Activated naive CD8-positive, alpha-beta T cell treated with anti-CD3 and anti-CD28 coated beads, Interleukin-2, amount 50 U/mL, for 24 hours (primary cell): ENCODE measurements at places on chromosomes 7 and 10.

- no peak for DNase-seq
Observed at GRCh38 chr10:49183596-49184542, 4.3 kb downstream of the TMEM273 start.

GRCh38 chr10:46222364-46222935 is 64.3 kb upstream of the ANTXRL start:
- no peak for DNase-seq

GRCh38 chr10:115979576-115979975 is 293.4 kb downstream of the GFRA1 start:
- no peak for DNase-seq

- no peak for DNase-seq
Observed at GRCh38 chr7:94472608-94473007, 37.0 kb upstream of the CASD1 start.

DNA sequence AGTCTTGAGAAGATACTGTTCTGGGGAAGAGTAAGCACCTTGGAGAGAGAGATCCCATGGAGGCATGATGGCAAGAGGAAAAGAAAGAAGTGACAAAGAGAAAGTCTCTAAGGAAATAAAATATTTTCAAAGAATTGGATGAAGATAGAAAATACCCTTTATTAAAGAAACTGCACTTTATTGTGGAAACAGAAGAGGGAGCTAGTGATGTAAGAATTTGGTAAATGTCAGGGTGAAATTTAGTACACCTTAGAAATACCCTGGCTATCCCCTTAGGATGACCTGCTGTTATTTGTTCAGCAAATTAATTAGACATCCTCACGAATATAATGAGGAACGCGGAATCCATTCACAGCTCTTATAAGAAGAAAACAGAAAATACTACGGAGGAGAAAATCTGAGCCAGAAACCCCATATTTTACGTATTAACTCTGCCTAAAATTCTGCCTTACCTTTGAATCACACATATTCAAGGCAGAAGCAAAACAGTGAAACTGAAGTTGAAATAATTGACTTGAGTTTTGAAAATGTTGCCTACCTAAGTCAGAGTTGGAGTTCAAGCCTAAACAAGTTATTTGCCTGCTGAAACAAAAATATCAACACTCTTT is 90.7 kb downstream of the TFPI2 start:
- no peak for DNase-seq

DNA sequence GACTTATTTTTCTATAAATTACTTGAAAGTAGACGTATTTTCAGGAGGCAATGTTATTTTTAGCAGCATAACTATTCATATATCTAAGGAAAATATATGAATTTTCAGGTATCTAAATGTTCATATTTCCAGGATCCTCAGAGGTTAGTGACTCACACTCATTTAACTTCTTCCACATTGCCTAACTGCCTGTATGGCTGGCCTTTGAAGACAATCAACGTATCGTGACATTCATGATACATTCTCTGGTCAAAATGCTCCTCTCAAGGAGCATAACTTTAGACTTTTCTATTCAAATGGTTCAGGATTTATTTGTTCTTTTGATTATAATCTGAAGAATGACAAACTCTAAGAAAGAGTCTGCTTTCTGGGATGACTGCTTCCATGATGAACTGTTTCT is 89.3 kb downstream of the SEMA3C start:
- DNase-seq: no peak

- DNase-seq: no peak
Observed at GRCh38 chr7:42856605-42856987, 55.3 kb downstream of the C7orf25 start.

- no peak for DNase-seq
Observed at GRCh38 chr7:47511699-47512370, 70.1 kb downstream of the TNS3 start.

- DNase-seq: no peak
Observed at GRCh38 chr10:80449520-80449919, 4.6 kb upstream of the TSPAN14 start.

DNA sequence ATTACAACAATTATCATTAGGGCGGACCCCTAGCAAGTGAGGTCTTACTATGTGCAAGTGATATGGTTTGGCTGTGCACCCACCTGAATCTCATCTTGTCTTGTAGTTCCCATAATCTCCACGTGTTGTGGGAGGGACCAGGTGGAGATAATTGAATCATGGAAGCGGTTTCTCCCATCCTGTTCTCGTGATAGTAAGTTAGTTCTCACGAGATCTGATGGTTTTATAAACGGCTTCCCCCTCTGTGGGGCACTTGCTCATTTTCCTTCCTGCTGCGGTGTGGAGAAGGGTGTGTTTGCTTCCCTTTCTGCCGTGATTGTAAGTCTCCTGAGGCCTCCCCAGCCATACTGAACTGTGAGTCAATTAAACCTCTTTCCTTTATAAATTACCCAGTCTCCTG is 96.1 kb upstream of the CDK6 start:
- DNase-seq: no peak

GRCh38 chr7:44488955-44489354 is 1.5 kb downstream of the NUDCD3 start:
- DNase-seq: no peak

- DNase-seq: peak; percentile 18
Observed at GRCh38 chr10:59708816-59709394, 745 bp downstream of the SLC16A9 start.

- no peak for DNase-seq
Observed at GRCh38 chr10:93652857-93653256, 40.5 kb downstream of the PDE6C start.

DNA sequence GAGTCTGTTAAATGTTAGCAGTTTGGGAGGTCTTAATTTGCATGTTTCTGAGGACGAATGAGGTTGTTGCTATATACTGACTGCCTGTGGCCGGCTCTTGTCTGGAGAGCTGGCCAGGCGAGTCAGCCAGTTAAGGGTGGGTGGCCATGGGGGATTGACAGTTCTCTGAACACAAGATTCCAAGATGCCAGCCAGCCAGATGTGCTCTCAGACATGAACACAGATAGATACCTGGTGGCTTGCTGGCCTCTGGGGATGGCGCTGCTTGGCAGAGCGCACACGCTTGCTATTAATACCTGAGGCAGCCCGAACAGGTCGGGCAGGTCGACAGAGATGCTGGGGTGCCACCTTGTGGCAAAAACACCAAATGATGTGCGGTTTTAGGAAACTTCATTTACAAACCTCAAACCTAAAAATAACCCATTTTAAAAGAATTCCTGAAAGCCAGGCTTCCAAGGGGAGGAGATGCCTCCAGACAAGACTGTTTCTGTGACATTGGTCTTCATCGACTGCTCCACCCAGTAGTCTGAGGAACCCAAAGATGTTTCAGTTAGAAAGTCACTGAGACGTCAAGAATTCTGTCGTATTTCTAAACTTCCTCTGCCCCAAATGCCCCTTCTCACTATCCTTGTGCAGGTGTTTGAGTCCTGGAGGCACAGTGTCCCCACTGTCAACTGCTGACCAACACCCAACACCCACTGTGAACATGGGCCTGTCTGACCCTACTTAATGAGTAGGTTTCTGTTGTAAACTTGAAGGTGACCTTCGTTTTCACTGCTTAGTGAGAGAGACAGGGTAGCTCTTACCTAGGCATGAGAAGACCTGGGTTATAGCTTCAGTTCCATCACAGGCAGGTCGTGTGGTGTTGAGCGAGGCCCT is 123.4 kb downstream of the NT5C2 start:
- DNase-seq: peak; percentile 68

- DNase-seq: no peak
Observed at GRCh38 chr10:78254013-78254412, 220.3 kb downstream of the RPS24 start.

GRCh38 chr10:98444314-98445006 is 2.3 kb downstream of the HPS1 start:
- no peak for DNase-seq

DNA sequence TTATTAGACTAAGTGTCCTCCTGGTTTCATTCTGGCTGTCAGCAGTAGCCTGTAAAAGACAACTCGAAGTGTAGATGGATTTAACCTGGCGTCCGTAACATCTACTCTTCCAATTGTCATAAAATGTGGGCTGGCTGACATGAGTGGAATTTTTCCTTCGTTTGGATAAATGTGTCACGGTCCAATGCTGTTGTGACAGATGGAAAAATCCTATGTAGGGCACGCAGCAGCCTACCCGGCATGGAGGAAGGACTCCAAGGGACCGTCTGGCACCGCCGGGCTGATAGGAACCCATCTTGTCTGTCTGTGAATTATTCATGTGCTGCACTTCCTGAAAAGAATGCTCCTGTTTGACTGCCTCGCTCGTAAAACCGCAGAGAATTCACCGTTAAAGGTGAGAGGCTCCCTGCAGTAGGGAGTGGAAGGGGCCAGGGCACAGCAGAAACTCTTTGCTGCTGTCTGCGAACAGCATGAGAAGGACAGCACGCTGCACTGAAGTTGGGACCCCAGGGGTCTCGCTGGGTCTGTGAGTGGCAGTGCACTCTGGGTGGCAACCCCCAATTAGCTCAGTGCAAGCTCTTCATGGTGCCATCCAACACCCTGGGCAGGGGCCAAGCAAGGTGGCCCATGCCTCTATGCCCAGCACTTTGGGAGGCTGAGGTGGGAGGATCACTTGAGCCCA is 1.6 kb upstream of the ORAI2 start:
- peak; percentile 52 for DNase-seq

GRCh38 chr7:78476851-78477405 is 678.4 kb downstream of the PHTF2 start:
- DNase-seq: no peak

GRCh38 chr7:35781767-35782515 is 18.9 kb upstream of the SEPTIN7 start:
- DNase-seq: no peak

DNA sequence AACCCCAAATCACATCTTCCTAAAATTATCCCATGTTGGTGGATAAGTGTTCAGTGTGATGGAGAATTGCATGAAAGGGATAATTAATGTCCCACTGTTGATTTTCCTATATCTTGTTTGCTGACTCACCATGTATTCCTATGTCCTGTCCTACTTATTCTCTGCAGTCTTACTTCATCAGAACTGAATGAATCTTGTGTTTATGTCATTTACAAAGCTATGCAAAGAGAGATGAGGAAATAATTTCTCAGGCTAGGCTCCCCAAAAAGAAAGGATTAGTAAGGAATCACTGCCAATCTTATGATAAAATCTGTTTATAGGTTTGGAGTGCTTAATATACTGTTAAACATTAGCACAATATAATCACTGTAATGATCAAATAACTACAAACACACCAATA is 360.8 kb downstream of the CRPPA start:
- no peak for DNase-seq

DNA sequence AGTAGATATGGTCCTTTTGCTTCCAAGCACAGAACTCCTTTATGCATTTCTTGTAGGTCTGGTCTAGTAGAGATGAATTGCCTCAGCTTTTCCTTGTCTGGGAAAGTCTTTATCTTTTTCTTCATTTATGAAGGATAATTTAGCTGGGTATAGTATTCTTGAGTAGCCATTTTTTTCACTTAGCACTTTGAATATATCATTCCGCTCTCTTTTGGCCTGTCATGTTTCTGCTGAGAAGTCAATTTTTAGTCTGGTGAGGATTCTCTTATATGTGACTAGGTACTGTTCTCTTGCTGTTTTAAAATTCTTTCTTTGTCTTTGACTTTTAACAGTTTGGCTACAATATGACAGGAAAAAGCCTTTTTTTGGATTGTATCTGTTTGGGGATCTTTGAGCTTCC is 68.6 kb upstream of the IMMP2L start:
- DNase-seq: no peak

DNA sequence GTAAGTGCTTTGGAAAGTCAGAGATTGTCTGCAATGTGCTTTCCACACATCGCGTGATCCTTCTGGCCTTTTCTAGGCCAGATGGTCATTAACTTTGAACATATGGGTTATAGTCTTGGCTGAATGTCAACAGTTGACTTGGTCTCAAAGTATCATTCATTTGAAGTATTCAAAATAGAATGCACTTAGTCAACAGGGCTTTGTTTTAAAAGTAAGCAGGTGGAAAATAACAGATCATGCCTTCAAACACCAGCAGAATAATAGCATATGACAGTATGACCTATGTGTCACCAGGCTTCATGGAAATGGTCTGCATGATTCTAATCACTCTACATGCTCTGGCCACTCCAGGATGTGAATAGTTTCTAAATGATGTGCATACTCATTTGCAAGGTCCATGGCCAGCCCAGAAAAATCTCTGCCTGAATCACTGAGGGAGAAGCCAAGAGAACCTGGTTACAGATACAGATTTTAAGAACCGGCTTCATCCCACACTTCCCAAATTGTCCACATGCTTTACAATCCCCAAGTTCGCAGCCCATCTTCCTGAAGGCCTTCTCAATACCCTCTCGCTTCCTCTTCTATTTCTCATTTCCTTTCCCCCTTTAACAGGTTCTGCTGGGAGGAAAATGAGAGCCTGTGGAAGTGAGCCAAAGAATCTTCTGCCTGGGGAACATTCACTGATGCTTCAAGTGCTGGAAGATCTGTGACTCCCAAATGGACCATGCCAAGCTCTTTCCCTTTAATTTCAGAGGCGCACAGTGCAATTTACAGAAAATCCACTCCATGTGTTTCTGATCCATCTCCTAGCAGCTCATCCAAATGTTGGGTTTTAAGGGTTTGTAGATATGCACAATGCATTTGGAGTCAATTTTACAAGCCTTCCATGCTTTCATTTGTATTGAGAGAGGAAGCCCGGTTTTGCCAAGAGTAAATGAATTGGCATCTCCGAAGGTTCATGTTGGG is 122.8 kb upstream of the GDF10 start:
- DNase-seq: no peak

GRCh38 chr10:124126983-124127385 is 33.6 kb upstream of the CHST15 start:
- no peak for DNase-seq

- DNase-seq: no peak
Observed at GRCh38 chr10:112287844-112288243, 4.6 kb downstream of the TECTB start.

- no peak for DNase-seq
Observed at GRCh38 chr10:62442894-62443669, 68.9 kb downstream of the ZNF365 start.

DNA sequence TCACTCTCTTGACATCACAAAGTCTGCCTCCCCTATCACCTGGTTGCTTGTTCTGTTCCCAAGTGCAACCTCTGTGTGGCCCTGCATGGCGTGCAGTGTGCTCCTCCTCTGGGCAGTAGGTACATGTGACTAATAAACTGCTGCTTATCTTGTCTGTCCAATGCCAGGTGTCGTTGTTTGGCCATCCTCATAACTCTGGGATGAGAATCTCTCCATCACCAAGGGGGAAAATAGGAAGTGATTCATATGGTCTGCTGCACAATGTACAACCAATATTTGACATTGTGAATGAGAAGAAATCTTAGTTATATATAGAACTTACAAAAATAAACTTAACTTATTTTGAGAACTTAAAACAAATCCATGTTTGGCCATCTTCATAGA is 135.2 kb downstream of the INHBA start:
- DNase-seq: no peak

- no peak for DNase-seq
Observed at GRCh38 chr7:126791306-126791705, 461.4 kb downstream of the GRM8 start.

DNA sequence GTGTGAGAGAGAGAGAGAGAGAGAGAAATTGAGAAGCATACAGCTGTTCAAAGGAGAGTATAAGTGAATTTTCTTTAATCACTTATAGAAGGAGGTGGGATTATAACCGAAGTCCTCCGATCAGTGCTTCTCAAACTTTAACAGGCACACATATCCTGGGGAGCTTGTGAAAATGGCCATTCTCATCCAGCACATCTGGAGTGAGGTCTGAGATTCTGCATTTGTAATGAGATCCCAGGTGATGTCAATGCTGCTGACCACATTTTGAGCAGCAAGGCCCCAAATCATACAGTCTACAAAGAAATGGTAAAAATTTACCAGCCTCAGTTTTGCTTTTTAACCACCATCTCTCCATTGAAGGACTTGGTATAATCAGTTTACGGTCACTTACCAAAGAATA is 219.0 kb downstream of the PTEN start:
- no peak for DNase-seq

- DNase-seq: no peak
Observed at GRCh38 chr7:805261-805660, 27.0 kb upstream of the SUN1 start.
